HepG2 (cell line): ENCODE measurements at places on chromosomes 3 and 15. TPM values are rescaled to one million over a fixed set of nuclear protein-coding genes. Genes with fewer than 3 reads are reported as not detected.
A peak's percentile ranks its signal among the peaks of the same experiment; 100 is the strongest.

TNFSF10 gene
- 5.3 and 8.4 TPM in 2 replicates for total RNA-seq

TICRR gene
- 14.3 and 14.8 TPM in 2 replicates for total RNA-seq

IL5RA gene
- total RNA-seq, result not detected in 2 replicates

UQCC5 gene
- total RNA-seq, result 29.5 and 33.7 TPM in 2 replicates

ABHD6 gene
- 5.7 and 9.0 TPM in 2 replicates for total RNA-seq

STRIT1 gene
- not detected in 2 replicates for total RNA-seq

NDN gene
- total RNA-seq, result not detected in 2 replicates

GRCh38 chr3:54621184-54621583 is 306.7 kb downstream of the LRTM1 start:
- no peak overlapping the region for H3K4me3 ChIP-seq
- no peaks in the 10 kb centered on the region for H3K27me3 ChIP-seq
- no peaks in the 10 kb centered on the region for H3K36me3 ChIP-seq
- DNase-seq, result no peak

GRCh38 chr15:84785053-84785452 is 32.1 kb upstream of the ALPK3 start:
- H3K27ac ChIP-seq, result no peak overlapping the region
- DNase-seq, result no peak
- H3K27me3 ChIP-seq, result no peaks in the 10 kb centered on the region; the same call in 1 of the 2 replicates
- no peak overlapping the region for H3K4me3 ChIP-seq

GRCh38 chr15:67510597-67511190 is 10.2 kb upstream of the C15orf61 start:
- no peak for DNase-seq
- H3K36me3 ChIP-seq, result peaks cover 24% of the 10 kb centered on the region; the same call in 1 of the 3 replicates
- no peak overlapping the region for H3K4me3 ChIP-seq
- H3K27me3 ChIP-seq, result no peaks in the 10 kb centered on the region

DNA sequence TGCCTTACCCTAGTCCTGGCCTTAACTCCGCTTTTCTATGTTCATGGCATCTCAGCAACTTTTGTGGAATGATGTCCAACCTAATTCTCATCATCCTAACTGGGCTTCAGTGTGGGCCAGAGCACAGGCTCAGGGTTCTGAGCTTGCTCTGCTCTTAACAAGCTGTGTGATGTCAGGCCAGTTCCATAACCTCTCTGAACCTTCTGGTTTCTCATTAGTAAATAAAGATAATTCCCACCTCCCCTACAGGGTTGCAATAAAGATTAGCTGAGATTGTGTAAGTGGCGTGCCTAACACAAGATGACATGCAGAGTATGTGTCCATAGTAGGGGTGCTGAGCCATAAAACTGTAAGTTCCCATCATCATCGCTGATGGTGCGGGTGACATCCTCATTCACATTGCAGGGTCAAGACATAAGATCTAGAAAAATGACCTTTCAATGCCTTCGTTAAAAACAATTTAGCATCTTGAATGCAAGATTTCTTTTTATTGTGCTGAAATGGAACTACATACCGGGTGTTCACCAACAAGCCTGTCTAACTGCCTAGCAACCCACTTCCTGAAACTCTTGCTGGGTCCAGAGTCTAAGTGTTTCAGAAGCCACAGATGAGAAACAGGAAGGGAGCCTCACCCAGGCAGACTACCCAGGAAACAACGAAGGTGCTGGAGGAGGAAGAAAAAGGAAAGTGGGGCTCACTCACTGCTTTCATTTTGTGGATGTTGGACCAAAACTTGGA is 36.2 kb downstream of the CDCP1 start:
- H3K4me3 ChIP-seq, result no peak overlapping the region
- peak overlapping the region; percentile 21 for H3K27ac ChIP-seq
- peak; percentile 53 for DNase-seq
- peaks cover 20% of the 10 kb centered on the region for H3K4me1 ChIP-seq
- H3K27me3 ChIP-seq, result peaks cover 1% of the 10 kb centered on the region; the same call in 1 of the 2 replicates

DNA sequence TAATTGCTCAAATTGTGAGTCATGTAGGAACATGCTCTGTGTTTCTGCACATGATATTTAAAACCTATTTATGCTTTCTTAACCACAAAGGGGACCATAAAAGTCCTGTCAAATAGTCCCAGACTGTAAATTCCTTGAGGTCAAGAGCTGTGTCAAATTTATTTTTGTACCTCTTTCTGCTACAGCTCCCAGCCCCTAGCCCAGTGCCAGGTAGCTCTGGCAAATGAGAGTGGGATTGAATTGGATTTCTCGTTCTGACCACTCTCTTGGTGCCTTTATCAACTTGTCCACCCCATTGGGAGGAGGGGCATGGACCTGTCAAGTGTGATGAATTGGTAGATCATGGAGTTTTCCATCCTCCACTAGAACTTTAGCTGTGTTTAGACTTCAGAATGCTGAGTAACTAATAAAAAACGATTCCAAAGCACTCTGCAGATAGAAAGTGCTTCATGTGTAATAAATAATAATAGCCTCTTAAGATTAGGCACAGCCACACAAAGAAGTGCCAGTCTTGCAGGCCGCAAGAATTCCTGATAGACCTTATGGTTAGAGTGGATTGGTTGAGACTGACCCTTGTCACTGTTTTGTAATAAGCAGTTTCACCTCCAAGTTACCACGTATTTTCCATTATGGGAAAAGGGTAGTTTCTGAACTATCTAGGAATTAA is 120.4 kb downstream of the LPP start:
- H3K4me3 ChIP-seq, result no peak overlapping the region
- H3K36me3 ChIP-seq, result peaks cover 1% of the 10 kb centered on the region; the same call in 1 of the 2 replicates
- peaks cover 52% of the 10 kb centered on the region for H3K4me1 ChIP-seq
- no peak overlapping the region for H3K27ac ChIP-seq
- no peaks in the 10 kb centered on the region for H3K27me3 ChIP-seq

DNA sequence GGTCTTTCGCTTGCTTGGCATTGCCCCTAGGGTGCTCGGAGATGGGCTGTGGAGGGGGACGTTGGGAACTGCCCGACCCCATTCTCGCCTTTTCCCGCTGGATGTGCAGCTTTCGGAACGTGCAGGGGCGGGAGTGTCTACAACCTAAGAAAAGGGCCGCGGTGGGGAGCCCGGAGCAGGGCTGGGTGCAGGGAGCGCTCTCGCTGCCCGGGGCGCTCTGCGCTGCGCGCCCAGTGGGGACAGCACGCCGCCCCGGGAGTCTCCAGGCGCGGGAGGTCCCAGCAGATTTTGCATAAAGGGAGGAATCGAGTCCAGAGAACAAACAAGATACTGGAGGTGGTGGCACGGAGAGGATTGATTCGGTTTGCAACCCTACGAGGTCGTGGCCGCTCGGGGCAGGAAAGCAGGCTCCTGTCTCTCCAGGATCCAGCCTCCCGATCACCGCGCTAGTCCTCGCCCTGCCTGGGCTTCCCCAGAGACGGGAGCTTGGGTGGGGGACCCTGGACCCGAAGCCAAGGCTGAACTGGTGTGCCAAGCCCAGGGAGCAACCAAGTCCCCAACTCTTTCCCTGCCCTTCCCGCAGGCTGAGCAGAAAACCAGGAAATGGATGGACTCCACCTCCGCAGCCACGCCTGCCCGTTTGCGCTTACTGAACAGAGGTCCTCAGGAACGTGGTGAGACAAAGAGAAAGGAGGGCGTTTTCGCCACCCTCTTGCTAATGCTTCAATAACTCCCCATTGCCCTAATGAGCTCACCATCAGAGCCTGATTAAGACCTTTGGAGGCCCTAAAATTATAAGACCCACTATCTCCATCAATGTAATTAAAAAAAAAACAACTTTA is 59.7 kb downstream of the NOX5 start:
- H3K27me3 ChIP-seq, result peaks cover 52% of the 10 kb centered on the region
- no peaks in the 10 kb centered on the region for H3K36me3 ChIP-seq
- DNase-seq, result peak; percentile 20

GRCh38 chr3:29741231-29741630 is 460.4 kb downstream of the RBMS3 start:
- no peak overlapping the region for H3K27ac ChIP-seq
- no peaks in the 10 kb centered on the region for H3K4me1 ChIP-seq

DNA sequence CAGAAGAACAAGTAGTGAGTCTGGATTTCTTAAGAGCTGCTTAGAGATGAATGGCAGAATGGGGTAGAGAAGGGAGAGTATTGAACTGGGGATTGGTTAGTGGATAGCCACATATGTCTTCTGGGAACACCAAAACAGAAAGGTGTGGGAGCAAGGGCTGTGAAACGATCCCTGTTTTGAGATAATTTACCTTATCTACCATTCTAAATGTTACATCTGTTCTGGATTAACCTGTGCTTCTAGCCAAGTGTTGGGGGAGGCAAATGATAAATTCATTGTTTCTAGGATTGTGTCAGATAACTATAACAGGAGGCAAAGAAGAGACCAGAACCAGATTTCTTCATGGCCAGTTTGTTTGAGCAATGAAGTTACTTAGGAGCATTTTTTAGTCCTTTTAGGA is 8.4 kb downstream of the NR1D2 start:
- no peak overlapping the region for H3K4me3 ChIP-seq
- H3K27ac ChIP-seq, result no peak overlapping the region
- no peak for DNase-seq
- H3K36me3 ChIP-seq, result no peaks in the 10 kb centered on the region
- H3K27me3 ChIP-seq, result no peaks in the 10 kb centered on the region

DNA sequence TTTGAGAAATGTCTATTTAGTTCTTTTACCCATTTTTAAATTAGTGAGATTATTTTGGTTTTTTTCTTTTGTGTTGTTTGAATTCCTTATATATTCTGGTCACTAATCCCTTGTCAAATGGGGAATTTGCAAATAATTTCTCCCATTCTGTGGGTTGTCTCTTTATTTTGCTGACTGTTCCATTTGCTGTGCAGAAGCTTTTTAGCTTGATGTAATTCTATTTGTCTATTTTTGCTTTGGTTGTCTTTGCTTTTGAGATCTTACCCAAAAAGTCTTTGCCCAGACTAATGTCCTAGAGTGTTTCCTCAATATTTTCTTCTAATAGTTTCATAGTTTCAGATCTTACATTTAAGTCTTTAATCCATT is 472.9 kb downstream of the TBL1XR1 start:
- no peaks in the 10 kb centered on the region for H3K36me3 ChIP-seq
- no peaks in the 10 kb centered on the region for H3K27me3 ChIP-seq
- no peak overlapping the region for H3K27ac ChIP-seq
- no peaks in the 10 kb centered on the region for H3K4me1 ChIP-seq

DNA sequence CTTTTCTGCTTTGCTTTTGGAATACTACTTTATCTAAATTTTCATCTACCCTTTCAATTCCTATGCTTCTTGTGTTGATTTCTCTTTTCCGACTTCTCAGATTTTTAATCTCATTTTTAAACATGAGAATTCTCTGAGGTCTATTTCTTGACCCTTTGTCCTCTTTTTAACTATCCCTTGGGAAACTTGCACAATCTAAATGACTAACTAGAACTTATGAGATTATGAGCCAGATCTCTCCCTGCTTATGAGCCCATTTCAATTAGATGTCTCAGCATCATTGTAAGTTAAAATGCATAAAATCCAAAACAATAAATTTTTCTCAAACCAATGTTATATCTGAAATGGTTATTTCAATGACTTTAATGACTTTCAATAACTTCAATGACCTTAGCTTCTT is 296.9 kb upstream of the AGTR1 start:
- DNase-seq, result no peak
- no peak overlapping the region for H3K4me3 ChIP-seq
- no peaks in the 10 kb centered on the region for H3K27me3 ChIP-seq
- H3K27ac ChIP-seq, result no peak overlapping the region

DNA sequence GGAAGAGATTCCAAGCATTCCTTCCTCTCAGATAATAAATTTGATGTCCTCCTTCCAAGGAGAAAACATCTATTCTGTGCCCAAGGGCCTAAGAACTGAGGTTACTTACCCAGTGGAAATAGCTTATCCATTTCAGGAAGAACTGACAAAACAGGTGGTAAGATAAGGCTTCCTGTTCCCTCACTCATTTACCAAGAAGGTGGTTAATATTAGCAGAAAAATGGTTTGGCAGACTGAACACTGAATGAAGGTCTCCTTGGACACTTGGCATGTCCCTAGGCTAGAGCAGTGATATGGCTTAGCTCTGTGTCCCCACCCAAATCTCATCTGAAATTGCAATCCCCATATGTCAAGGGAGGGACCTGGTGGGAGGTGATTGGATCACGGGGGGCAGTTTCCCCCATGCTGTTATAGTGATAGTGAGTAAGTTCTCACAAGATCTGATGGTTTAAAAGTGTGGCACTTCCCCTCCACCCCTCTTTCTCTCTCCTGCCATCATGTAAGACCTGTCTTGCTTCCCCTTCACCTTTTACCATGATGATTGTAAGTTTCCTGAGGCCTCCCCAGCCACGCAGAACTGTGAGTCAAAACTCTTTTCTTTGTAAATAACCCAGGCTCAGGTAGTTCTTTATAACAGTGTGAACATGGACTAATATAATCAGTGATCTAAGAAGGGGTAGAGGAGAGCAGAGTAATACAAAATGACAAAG is 127.4 kb downstream of the ST8SIA2 start:
- H3K36me3 ChIP-seq, result no peaks in the 10 kb centered on the region
- H3K27ac ChIP-seq, result no peak overlapping the region
- H3K4me1 ChIP-seq, result no peaks in the 10 kb centered on the region
- no peaks in the 10 kb centered on the region for H3K27me3 ChIP-seq
- no peak overlapping the region for H3K4me3 ChIP-seq
- no peak for DNase-seq

DNA sequence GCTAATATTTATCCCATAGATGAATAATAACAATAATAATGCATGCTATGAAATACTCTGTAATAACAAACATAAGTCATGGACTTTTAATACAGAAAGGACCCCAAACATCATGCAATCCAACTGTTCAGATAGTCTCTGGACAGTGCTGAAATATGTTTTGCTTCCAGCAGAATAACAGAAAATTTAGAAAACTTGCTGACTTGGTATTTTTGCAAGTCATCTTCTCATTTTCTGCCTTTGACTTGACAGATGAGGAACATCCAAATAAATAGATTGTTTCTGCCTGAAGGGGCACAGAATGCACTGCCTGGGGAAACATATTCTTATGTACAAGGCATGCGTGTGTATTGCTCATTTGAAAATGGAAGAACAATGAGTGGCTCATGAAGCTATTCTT is 442.4 kb upstream of the GRM7 start:
- H3K27ac ChIP-seq, result no peak overlapping the region
- no peak overlapping the region for H3K4me3 ChIP-seq
- no peaks in the 10 kb centered on the region for H3K36me3 ChIP-seq

- H3K4me3 ChIP-seq, result peak within 1 kb of the TSS; percentile 94
- no peak for DNase-seq
Observed at GRCh38 chr15:78077053-78077870, at the start of gene TBC1D2B. Gene TBC1D2B, minus strand, starts transcription at chr15:78077711. Its CDS starts 59 bp downstream, at chr15:78077652.

GRCh38 chr3:71581457-71582035 is 2.0 kb downstream of the FOXP1 start:
- H3K27ac ChIP-seq, result peak overlapping the region; percentile 97
- H3K36me3 ChIP-seq, result 0 out of 3 replicates have a peak, but pooled peaks cover 4% of the 10 kb centered on the region
- H3K4me1 ChIP-seq, result peaks cover 63% of the 10 kb centered on the region
- H3K27me3 ChIP-seq, result no peaks in the 10 kb centered on the region
- H3K4me3 ChIP-seq, result peak overlapping the region; percentile 97
- DNase-seq, result no peak

DNA sequence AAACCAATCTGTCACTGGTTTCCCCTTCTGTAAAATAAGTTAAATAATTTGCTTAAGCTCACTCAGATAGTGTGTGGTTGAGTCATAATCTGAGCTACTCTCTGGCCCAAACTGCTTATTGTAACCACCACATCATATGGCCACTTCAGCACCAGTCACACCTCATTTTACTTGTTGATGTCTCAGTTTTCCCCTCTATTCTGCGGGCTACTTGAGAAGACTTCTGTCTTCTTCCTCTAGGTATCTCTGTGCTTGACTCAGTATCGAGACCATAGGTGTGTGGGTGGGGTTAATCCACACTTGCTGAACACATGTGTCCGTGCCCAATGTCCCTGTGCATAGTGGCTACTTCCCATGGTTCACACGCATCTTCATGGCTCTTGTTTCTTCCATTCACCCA is 32.9 kb downstream of the CRYGS start:
- H3K4me3 ChIP-seq, result no peak overlapping the region
- DNase-seq, result no peak
- H3K27ac ChIP-seq, result no peak overlapping the region
- H3K36me3 ChIP-seq, result no peaks in the 10 kb centered on the region
